HuH-7.5 (cell line): ENCODE measurements at places on chromosomes 16 and 17.

DNA sequence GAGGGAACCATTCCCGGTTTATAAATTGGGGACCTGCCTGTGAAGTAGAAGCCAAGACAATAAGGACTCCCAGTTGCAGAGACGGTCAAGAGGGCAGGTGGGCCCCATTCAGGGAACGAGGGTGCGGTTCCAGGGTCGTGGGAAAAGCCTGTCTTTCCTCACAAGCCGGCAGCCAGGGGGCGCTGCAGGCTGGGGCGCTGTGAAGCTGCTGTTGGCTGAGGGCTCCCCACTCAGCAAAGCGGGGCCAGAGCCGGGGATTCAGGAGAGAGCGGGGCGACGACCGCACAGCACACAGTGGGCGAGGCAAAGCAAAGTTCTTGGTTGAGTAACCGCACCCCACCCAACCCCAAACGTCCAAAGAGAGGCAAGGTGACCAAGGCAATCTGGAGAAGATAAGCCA is 24.9 kb downstream of the CDRT15 start:
- no peak for DNase-seq

DNA sequence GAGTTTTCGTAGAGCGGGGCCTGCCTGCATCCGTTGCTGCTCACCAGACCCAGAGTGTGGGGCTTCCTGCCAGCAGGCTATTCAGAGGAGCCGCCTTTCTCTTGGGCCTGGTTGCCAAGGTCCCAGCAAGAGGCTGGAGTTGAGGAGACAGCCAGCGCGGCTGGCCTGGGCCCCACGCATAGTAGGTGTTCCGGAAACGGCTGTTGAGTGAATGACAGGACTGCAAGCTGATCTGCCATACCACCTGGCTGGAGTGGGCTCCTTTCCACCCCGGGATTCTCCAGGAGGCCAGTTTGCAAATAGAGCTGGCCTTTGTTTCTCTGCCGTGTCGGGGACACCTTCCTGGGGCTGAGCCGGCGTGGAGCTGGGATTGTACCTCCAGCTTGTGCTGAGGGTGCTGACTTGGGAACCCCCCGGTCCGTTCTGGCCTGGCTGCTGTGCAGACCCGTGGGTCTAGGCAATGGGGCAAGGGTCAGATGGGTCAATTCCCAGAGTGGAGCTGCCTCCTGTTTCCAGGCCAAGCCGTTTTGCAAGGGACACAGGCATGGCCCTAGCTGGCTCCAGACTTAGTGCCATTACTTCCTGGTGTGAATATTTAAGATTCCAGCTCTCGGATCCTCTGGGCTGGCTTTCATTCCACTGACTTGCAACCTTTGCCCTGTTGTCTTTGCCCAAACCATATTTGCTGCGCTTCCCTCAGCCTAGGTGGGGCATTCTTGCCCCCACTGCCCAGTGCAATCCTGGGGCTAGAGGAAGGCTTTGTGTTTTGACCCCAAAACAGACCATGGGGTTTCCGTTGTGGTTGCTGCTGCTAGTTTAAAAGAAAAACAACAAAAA is 68.8 kb downstream of the CMIP start:
- peak; percentile 80 for DNase-seq

DNA sequence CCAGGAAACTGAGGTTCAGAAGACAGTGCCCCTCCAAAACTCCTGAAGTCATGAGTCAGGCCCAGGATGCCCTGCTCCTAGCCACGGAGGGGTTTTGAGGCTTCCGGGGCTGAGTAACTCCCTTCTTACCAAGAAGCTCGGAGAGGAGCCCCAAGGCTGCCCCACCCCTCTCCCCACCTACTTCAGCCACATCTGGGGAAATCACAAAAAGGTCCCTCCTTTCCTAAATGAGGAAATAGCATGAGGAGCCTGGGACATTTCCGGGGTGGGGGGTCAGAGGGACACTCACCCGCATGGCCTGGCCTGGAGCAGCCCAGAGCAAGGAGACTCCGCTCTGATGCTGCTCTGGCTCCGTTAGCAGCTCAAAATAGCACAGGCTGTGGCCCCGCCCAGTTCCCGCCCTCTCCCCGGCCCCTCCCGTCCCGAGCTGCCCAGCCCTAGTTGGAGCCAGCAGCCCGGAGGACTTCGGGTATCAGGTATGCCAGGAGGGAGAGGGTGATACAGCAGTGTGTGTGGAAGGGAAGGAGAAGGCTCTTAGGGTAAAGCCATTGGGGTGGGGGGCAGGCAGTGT is 40.1 kb downstream of the MYO18A start:
- no peak for DNase-seq

DNA sequence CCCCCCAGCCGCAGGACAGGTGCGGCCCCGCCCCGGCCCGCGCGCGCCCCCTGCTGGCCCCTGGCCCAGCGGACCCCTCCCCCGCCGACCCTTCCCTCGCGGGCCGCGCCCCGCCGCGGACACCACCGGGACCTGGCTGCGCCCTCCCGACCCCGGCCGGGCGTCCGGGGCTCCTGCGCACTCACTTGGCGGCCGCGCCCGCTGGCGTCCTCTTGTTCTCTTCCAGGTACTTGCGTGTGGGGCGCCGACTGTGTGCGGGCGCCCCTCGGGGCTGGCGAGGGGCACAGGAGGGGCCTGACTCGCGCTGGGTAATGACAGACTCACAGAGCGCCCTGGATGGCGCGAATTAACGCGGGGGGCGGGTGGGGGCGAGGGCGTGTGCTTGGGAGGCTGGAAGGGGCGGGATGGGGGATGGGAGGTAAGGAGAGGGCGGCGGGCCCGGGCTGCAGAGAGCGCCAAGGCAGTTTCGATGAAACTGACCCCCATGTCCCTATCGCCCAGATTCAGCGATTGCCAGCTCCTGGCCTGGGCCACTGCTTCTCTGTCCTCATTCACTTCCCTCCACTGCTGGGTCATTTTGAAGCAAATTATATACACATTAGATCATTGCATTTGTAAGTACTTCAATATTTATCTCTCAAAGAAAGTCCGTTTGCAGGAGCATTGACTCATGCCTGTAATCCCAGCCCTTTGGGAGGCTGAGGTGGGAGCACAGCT is 445 bp upstream of the DBNDD1 start:
- DNase-seq: peak; percentile 90

- no peak for DNase-seq
These were observed 144.9 kb downstream of the SOCS1 start for GRCh38 chr16:11111150-11111549.

- DNase-seq: no peak
These were observed 237.5 kb upstream of the NLRP1 start for GRCh38 chr17:5821803-5822202.

- DNase-seq: peak; percentile 15
These were observed 1.1 kb downstream of the ORC6 start for GRCh38 chr16:46690281-46691178.

DNA sequence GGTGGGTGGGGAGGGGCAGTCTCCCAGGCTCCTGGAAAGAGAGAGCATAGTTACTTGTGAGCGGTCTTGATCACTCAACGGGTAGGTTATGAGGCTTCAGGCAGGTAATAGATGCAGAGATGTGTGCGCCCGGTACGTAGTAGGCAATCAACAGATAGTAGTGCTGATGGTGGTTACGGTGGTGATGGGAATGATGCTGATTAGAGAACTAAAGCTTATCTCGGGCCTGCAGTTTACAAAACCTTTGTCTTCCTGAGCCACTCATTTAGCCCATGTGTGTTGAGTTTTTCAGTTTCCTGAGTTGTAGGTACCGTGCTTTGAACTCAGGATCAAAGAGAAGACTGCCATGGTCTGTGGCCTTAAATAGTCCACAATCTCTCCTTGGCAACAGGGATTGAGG is 401.0 kb downstream of the SNX29 start:
- no peak for DNase-seq

GRCh38 chr16:58499092-58499511 is 841 bp upstream of the NDRG4 start:
- DNase-seq: no peak

DNA sequence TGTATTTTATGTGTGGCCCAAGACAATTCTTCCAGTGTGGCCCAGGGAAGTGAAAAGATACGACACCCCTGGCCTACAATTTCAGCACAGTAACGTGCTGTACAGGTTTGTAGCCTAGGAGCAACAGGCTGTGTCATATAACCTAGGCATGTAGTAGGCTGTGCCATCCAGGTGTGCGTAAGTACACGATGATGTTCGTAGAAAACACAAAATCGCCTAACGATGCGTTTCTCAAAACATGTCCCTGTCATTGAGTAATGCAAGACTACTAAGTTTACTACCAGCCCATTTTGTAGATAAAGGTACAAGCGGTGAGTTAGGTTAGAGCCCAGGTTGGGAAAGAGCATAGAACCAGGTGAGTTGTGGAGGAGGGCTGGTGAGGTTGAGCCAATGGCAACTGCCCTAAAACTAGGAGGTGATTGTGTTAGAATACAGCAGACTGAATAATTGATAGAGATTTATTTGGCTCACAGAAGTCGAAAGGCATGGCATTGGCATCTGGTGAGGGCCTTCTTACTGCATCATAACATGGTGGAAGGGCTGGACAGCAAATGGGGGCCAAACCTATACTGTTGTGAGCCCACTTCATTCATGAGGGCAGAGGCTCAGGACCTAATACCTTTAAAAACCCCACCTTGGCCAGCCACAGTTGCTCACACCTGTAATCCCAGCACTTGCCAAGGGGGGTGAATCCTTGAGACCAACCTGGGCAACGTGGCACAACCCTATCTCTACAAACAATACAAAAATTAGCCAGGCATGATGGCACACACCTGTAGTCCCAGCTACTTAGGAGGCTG is 4.2 kb downstream of the EIF1 start:
- DNase-seq: no peak

DNA sequence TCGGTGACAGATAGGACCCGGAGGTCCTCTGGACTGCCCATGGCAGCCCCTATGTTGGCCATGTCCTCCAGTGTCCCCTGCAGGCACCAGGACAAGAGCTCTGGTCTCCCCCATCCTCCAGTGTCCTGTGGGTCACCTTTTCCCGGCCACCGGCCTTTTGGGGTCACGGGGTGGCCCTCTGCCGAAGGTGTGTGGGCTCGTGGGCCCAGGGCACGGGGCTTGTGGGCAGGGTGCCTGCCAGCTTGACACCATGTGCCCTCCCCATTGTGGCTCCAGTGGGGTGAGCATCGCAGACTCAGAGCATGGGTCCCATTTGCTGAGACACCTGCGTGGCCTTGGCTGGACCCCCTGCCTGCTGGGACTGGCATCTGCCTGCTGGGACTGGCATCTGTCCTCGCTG is 18.1 kb downstream of the GSE1 start:
- DNase-seq: no peak

DNA sequence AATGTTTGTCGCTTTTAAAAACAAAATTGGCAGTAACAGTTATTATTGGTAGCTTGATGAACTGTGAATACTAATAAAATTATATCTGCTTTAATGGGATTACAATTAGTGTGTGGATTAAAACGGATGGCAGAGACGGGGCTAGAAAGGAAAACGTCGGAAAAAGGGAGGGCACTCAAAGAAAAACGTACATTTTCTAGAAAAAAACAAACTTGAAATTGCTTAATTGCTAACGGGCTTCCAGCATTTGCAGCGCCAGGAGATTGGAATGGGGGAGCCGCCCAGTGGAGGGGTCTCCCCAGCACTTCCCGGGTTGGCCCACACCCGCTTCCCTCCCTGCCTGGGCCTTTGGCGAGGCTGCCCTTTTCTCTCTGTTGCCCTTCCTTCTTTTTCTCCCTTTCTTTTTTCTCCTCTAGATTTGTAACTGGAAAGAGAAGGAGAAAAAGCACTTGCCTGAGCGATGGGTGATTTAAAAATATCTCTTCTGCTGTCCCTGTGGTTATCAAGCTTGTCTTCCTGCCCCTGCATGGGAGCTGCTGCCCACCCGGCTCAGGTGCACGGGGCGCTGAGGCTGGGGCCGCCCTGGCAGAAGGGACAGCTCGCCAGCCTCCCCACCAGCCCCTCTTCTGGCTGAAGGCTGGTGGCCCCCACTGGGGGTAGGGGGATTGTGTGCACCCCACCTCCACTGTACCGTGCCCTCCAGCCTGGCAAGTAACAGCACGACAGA is 5.9 kb downstream of the BAHCC1 start:
- no peak for DNase-seq

DNA sequence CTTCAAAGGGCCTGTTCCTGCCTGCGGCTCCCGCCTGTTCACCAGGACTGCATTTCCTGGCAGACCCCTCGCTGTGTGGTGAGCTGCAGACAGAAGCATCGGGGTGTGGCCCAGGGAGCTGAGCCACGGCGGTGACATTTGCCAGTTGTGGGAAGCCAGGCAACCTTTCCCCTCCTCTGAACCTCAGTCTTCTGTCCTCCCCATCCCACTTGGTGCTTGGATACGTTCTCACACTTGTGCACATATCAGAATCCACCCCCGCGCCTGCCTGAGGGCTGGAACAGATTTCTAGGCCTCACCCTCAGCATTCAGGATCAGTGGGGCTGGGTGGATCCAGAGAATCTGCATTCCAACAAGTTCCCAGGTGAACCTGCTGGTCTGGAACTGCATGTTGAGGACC is 63.5 kb downstream of the CRISPLD2 start:
- DNase-seq: no peak

DNA sequence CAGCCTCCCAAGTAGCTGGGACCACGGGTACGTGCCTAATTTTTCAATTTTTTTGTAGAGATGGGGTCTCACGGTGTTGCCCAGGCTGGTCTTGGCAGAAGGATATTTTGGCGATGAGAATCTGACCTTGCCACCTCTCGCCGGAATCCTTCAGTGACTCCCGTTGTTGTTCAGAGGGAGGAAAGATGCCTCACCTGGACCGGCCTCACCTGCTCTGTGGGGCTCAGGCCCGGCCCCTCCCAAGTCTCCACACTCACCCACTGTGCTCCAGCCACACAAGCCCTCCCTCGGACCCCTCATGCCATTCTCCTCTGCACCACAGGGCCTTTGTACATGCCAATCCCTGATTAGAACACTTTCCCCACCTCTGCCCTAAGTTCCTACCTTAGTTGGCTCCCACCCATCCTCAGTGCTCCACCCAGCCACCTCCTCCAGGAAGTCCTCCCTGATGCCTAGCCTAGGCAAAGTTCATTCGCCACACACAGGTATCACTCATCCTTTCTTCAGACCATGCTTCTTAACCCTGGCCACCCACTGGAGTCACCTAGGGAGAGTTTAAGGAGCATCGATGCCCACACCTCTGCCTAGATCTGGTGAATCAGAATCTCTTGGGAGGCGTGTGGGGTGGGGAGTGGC is 136.1 kb downstream of the GSG1L start:
- no peak for DNase-seq

GRCh38 chr17:45302649-45303173 is 14.1 kb downstream of the MAP3K14 start:
- DNase-seq: no peak

DNA sequence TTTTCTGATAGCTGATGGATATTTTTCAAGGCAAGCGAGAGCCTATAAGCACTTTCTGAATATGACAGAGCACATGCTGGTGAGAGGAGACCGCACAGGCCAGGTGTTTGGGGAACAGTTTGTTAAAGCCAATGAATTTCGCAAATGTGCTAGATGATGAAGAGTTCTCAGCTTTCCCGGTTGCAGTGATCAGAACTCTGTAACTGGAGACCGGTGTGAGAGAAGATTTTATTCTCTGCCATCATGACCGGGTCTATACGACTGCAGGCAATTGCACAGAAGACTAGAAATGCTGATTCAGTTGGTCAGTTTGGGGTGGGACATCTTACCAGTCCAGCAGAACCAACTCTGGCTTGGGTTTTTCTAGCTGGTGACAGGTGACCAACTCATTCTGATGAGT is 25.4 kb downstream of the SMTNL2 start:
- no peak for DNase-seq
